Activated T-helper 1 cell treated with Interleukin-2 at 50 U/mL for 16 hours (primary cell): ENCODE measurements at places on chromosomes 5 and 9.

GRCh38 chr9:131650254-131650653 lies 89.6 kb downstream of the RAPGEF1 start:
- DNase-seq = no peak

GRCh38 chr5:139855451-139855850 lies 59.8 kb downstream of the PSD2 start:
- DNase-seq = no peak

DNA sequence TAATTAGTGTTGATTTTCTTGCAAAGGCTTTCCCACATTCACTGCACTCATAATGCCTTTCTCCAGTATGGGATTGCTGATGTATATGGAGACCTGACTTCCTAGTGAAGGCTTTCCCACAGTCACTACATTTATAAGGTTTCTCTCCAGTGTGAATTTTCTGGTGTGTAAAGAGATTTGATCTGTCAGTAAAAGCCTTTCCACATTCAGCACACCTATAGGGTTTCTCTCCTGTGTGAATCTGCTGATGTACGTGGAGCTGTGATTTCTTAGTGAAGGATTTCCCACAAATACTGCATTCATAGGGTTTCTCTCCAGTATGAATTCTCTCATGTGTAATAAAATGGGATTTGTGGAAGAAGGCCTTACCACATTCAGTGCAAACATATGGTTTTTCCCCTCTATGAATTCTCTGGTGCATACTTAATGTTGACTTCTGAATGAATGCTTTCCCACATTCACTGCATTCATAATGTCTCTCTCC lies 31.1 kb downstream of the ZNF484 start:
- DNase-seq = no peak

DNA sequence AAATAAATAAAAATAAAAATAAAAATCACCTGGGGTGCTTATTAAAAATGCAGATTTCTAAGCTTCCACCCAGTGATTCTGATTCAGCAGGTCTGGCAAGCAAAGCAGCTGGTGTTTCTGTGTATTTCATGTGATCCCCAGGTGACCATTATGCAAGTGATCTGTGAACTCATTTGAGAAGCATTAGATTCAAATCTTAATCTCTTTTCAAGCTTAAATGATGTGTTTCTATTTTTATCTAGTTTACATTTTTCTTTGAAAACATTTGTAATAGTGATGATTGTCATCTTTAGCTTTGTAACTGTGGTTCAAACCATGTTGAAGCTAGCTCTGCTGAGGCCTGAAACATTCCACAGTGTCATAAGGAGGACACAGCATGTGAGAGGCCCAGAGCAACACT lies 804.8 kb upstream of the ZNF608 start:
- no peak for DNase-seq

GRCh38 chr9:126681336-126681735 lies 67.6 kb downstream of the LMX1B start:
- no peak for DNase-seq

DNA sequence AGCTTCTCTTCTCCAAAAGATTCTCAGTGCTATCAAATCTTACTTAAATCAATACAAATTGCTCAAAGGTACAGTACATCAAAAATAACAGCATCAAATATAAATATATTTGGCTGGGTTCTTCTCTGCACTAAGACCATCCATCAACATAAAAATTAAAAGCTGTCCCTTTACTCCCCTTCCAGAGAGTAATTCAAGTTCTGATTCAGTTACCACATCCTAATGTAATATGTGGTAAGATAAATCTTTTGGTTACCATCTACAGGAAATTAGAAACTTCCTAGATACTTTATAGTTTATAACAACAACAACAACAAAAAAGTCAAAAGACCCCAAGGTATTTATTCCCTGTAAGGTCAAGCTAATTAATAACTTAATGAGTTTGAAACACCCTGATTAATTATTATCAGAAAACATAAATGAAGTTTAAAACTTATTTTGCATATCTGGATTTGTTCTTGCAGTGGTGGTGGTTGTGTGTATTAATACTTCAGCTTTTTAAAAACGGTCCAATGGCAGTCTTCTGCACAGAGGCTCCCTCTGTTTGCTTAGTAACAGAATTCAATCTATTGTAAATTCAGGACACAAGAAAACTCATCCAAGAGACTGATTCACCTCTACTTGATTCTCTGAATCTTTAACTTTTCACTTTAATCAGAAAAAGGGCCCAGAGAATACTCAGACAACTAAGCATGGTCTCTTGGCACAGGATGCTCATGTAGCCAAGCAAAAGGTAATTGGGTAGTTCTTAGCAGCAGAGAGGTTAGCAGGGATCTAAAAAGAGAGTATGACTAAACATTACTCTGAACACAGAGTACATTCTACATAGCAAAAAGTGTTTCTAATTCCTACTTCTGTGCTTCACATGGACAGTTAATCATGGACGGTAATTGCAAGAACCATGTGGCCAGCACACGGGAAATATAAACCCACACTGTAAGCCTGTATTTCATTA lies 20.1 kb downstream of the DIAPH1 start:
- no peak for DNase-seq

DNA sequence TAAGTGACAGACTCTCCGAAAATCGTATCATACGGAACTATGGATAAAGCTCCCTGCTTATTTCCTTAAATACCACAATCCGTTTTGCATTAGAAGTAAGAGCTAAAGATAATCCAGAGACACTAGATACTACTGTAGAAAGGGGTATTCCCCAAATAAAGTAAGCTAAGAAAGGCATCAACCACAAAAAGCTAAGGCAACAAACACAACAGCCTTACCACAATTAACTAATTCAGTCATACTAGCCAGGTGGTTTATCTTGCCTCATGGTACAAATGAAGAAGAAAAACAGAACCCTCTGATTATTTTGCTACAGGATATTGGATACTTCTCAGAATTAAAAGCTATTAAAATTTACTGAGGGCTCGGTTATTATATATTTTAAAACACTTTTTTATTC lies 14.1 kb downstream of the ERP44 start:
- no peak for DNase-seq

GRCh38 chr9:130186051-130186450 lies 13.8 kb downstream of the NCS1 start:
- DNase-seq = no peak

DNA sequence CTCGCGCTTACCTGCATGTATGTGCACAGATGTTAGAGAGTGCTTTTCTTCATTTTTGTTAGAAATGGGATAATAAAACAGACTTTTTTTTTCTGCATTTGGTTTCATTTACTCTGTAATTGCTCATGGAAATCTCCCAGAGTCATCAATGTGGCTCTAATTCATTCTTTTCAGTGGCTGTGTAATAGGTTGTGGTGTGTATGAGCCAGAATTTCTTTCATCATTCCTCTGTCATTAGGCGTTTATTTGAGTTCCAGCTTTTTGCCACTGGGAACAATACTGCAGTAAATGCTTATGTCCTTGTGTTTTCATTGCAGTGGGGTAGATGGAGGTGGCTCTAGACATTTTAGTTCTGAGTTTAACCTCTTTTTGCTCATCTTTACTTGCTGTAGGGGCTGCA lies 118.9 kb downstream of the NXNL2 start:
- DNase-seq = no peak

- no peak for DNase-seq
Measured at GRCh38 chr5:2238732-2239131, 356.0 kb upstream of the IRX4 start.

DNA sequence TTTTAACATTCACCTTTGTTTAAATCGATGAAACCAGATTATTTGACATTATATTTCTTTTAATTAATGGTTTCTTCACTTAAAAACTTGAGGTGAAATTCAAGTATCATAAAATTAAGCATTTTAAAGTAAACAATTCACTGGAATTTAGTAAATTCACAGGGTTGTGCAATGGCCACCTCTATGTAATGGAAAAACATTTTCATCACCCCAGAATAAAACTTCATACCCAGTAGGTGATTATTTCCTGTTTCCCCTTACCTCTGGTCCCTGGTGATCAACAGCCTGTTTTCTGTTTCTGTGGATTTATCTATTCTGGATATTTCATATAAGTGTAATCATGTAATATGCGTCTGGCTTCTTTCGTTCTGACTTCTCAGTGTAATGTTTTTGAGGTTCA lies 27.2 kb downstream of the HSPA4 start:
- no peak for DNase-seq

- no peak for DNase-seq
Measured at GRCh38 chr9:15373881-15374280, 48.8 kb upstream of the SNAPC3 start.

GRCh38 chr5:37206736-37207135 lies 42.4 kb downstream of the CPLANE1 start:
- no peak for DNase-seq

DNA sequence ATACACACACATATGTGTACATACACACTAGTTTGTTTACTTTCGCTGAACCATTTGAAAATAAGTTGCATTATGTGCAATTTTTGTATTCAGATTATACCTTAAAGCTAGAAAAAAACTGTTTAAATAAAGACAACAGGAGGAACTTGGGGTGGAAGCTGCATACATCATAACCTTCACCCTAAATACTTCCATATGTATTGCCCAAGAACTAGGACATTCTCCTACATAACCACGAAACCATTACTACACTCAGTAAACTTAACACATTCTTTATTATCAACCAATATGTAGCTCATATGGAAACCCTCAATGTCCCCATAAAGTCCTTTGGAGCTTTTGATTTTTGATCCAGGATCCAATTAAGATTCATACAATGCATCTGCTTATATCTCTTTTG lies 83.3 kb downstream of the GIN1 start:
- DNase-seq = no peak

DNA sequence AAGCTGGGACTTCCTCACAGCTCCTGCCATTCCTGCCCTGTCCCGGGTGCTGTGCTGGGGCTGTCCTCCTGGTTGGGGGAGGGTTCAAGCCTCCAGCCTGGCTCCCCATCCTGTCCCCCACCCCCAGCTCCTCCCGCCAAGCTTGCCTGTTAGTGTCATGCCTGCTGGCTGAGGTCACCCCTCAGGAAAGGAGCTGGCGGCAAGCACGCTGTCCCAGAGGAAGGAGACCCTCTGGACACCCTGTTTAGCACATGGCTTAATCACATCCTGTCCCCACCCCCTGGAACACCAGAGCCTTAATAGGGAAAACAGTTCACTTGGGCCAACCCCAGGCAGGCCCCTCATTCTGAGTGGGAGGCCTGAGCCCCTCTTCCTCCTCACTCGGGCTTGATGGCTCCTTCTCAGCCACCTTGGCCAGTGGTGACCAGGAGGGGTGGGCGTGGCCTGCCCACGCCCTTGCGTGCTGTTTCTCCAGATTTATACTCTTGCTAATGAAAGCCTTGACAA lies 9.2 kb upstream of the PHYHD1 start:
- no peak for DNase-seq

GRCh38 chr9:132439153-132439552 lies 29.1 kb downstream of the CFAP77 start:
- no peak for DNase-seq
